ENCODE measurements at places on chromosomes 16 and 17. TPM values are rescaled to one million over a fixed set of nuclear protein-coding genes. Genes with fewer than 3 reads are reported as not detected.

DNA sequence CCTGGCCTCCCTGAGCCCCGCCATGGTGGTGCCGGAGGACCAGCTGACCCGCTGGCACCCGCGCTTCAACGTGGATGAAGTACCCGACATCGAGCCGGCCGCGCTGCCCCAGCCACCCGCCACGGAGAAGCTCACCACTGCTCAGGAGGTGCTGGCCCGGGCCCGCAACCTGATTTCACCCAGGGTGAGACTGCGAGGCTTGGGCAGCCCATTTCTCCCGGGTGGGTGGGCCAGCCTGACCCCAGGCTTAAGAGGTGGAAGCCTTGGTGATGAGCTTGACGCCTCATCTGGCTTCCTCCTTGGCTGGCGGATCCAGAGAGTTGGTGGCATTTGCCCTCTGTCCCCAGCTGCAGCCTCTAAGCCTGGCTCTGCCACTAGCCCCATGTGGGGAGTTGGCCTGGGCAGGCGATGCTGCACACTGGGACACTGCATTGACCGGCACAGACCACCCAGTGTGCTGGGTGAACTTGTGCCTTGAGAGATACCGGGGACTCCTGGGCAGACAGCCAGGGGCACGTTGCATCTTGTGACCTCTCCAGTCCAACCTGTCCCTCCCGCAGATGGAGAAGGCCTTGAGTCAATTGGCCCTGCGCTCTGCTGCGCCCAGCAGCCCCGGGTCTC lies 3.0 kb downstream of the CDT1 start:
- no peak for DNase-seq

GRCh38 chr17:70329721-70330120 lies 160.4 kb downstream of the KCNJ2 start:
- no peak for DNase-seq

DNA sequence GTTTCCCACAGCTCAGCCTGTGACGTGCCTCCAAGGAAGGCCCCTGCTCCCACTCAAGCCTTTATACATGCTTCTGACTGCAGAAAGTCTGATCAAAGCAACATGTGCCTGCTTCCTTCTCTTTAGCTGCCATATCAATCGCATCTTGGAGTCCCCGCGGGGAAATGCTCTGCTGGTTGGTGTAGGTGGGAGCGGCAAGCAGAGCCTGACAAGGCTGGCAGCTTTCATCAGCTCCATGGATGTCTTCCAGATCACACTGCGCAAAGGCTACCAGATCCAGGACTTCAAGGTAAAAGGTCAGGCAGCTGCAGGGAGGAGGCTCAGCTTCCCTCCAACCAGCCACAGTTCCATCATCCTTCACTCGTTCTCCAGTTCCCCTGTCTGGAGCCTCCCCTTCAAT lies 189.7 kb downstream of the ZNF18 start:
- DNase-seq = no peak

- DNase-seq = no peak
Observed at GRCh38 chr17:33284022-33284421, 9.1 kb downstream of the ASIC2 start.

GRCh38 chr17:27805520-27806146 lies 5.3 kb upstream of the NOS2 start:
- DNase-seq = peak; percentile 88

DNA sequence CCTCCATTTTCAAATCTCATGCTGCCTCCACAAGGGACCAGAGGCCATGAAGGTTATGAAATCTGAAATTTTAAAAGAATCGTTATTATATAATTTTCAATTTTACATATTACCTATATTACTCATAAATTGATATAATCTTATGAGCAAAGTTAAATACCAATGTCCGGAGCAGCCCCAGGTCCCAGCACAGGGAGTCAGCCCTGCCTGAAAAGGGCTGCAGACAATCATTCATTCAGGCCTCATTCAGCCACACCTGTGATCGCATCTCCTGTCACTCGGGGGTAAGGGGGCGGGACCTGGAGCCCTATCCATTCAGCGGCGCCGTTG lies 172.5 kb downstream of the AHSP start:
- no peak for DNase-seq

GRCh38 chr16:3807425-3808123 lies 72.9 kb downstream of the CREBBP start:
- no peak for DNase-seq

DNA sequence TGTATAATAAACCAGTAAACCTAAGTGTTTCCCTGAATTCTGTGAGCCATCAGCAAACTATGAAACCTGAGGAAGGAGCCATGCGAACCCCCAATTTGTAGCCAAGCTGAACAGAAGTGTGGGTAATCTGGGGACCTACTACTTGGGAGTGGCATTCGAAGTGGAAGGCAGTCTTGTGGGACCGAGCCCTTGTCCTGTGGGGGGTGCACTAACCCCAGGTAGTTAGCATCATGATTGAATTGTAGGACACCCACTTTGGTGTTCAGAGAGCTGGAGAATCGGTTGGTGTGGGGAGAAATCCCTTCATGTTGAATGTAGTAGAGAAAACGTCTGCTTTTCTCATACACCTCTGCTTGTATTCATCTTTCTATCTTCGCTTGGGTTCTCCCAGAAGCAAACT lies 79.7 kb upstream of the CPHXL start:
- no peak for DNase-seq

DNA sequence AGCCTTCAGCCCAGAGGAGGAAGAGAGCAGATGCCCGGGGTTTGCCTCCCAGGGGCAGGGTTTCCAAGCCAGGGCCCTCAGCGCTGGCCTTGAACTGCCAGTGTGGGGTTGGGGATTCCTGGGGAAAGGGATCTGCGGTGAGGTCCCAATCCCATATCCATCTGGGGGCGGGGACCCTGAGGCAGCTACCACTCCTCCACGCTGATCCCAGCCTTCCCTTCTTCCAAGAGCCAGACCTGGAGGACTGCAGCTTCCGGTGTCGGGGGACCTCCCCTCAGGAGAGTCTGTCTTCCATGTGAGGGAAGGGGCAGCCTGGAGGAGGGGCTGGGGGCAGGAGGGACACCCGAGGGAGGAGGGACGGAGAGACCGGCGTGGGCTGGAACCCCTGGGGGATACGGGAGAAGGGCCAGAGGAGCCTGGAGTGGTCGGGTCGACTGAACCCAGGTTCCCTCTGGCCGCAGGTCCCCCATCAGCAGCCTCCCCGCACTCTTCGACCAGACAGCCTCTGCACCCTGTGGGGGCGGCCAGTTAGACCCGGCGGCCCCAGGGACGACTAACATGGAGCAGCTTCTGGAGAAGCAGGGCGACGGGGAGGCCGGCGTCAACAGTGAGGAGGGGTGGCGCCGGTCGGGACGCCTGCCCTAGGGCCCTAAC lies 10.7 kb upstream of the CISD3 start:
- DNase-seq = no peak

- DNase-seq = no peak
Observed at GRCh38 chr17:78853926-78854394, 13.3 kb upstream of the USP36 start.

Gene CMTM2
- not detected for total RNA-seq

Gene KCNH6
- total RNA-seq = not detected

Gene ALOX12B
- total RNA-seq = not detected

Gene NCOR1
- total RNA-seq = 75.2 TPM
